Omental fat pad (tissue), 4 donors: ENCODE measurements at places on chromosomes 6 and 20.

- no peak for DNase-seq
Measured at GRCh38 chr6:160781298-160781697, 79.3 kb downstream of the PLG start.

- DNase-seq = no peak
Measured at GRCh38 chr6:165876588-165876987, 213.5 kb upstream of the PDE10A start.

DNA sequence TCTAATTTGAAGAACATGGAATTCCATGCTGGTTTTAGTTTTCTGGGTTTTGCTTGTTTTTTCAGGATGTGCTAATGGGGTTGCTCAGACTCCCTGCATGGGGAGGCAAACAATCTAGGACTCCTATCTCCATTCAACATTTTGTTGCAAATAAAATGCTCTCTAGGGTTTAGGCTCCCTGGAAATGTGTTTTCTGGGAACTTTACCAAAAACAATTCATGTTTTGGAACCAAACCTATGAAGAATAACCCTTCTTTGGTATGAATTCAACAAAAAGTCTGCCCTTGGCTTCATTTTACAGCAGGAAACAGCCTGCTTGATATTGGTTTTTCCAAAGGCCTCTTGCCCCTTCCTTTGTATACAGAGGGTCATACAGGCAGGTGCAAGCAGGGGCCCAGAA lies 217.7 kb downstream of the FOXA2 start:
- DNase-seq = no peak

GRCh38 chr20:62370807-62371587 lies 3.9 kb upstream of the LAMA5 start:
- DNase-seq = no peak

DNA sequence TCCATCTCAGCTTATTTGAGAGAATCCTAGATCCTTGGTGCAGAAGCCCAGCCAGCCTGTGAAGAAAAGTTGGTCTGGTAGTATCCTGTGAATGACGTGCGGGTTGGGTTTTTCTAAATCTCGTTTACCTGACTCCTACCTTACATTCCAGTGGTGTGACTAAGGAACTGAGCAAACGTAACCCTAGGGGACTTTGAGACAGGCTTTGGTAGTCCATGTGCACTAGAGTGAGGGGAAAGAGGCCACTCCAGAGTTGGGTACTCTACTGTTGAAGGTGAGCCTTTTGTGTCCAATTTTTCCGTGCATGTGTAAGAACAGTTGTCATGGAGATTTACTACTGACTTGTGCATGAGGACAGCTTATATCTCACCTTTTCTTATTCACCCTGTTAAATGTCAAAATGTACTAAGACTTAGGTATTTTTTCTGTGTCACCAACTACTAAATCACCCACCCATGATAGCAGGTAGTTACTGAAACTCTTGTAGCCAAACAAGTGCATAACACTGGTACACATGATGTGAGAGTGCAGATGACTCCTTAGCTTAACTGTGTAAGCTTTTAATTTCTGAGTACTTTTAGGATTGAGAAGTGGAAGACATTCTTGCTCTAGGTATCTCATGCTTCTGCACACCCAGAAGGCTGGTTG lies 26.3 kb upstream of the PLCG1 start:
- no peak for DNase-seq

- no peak for DNase-seq
Measured at GRCh38 chr6:116200619-116201249, 53.1 kb downstream of the TSPYL4 start.
